ENCODE measurements at places on chromosomes 4 and X.

- no peak for DNase-seq
- H3K4me3 ChIP-seq: no peak overlapping the region
- no peaks in the 10 kb centered on the region for H3K36me3 ChIP-seq
- H3K4me1 ChIP-seq: peaks cover 37% of the 10 kb centered on the region
- no peaks in the 10 kb centered on the region for H3K27me3 ChIP-seq
- H3K27ac ChIP-seq: peak overlapping the region; percentile 59
Measured at GRCh38 chrX:10741003-10741402, 120.6 kb upstream of the MID1 start.

- H3K4me1 ChIP-seq: peaks cover 4% of the 10 kb centered on the region
- no peaks in the 10 kb centered on the region for H3K36me3 ChIP-seq
- H3K27ac ChIP-seq: no peak overlapping the region
- H3K4me3 ChIP-seq: no peak overlapping the region
- no peak for DNase-seq
- no peaks in the 10 kb centered on the region for H3K27me3 ChIP-seq
Measured at GRCh38 chr4:178309890-178310289, 867.7 kb upstream of the AGA start.

DNA sequence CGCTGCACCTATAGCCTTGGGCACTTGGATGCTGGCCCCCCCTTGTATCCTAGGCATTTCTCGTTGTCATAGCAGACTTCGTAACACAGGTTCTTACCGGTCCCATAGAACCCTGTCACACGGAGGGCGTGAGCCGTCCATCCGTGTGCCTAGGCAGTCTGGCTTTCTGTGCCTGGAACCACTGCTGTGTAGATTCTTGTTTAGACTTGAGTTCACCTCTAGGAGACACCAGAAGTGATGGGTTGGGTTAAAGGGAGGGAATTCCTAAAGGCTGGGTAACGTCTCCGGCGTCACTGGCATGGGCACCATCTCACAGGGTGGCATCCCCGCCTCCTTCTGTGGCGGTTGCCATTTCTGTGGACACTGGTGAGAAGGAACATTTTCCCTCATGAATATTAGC lies 13.5 kb upstream of the NKX1-1 start:
- no peak overlapping the region for H3K4me3 ChIP-seq
- H3K4me1 ChIP-seq: no peaks in the 10 kb centered on the region
- H3K27me3 ChIP-seq: peaks cover 87% of the 10 kb centered on the region
- DNase-seq: no peak
- H3K27ac ChIP-seq: no peak overlapping the region

GRCh38 chr4:131613824-131614216 lies 1535.3 kb upstream of the PCDH10 start:
- no peak overlapping the region for H3K4me3 ChIP-seq
- H3K27ac ChIP-seq: no peak overlapping the region
- H3K27me3 ChIP-seq: no peaks in the 10 kb centered on the region
- H3K36me3 ChIP-seq: no peaks in the 10 kb centered on the region

- peaks cover 21% of the 10 kb centered on the region for H3K27me3 ChIP-seq
- peaks cover 7% of the 10 kb centered on the region for H3K4me1 ChIP-seq
- H3K27ac ChIP-seq: no peak overlapping the region
- no peak for DNase-seq
- no peak overlapping the region for H3K4me3 ChIP-seq
- H3K36me3 ChIP-seq: no peaks in the 10 kb centered on the region
Measured at GRCh38 chr4:153764601-153765368, 5.0 kb upstream of the RNF175 start.

- peak overlapping the region; percentile 93 for H3K27ac ChIP-seq
- peaks cover 18% of the 10 kb centered on the region for H3K4me1 ChIP-seq
- peaks cover 38% of the 10 kb centered on the region for H3K36me3 ChIP-seq
- no peaks in the 10 kb centered on the region for H3K27me3 ChIP-seq
- peak; percentile 52 for DNase-seq
- no peak overlapping the region for H3K4me3 ChIP-seq
Measured at GRCh38 chrX:115650916-115651315, 89.9 kb downstream of the PLS3 start.

GRCh38 chr4:38896940-38897339 lies 29.3 kb downstream of the FAM114A1 start:
- no peak for DNase-seq
- H3K4me1 ChIP-seq: no peaks in the 10 kb centered on the region
- H3K36me3 ChIP-seq: peaks cover 52% of the 10 kb centered on the region
- no peak overlapping the region for H3K27ac ChIP-seq

DNA sequence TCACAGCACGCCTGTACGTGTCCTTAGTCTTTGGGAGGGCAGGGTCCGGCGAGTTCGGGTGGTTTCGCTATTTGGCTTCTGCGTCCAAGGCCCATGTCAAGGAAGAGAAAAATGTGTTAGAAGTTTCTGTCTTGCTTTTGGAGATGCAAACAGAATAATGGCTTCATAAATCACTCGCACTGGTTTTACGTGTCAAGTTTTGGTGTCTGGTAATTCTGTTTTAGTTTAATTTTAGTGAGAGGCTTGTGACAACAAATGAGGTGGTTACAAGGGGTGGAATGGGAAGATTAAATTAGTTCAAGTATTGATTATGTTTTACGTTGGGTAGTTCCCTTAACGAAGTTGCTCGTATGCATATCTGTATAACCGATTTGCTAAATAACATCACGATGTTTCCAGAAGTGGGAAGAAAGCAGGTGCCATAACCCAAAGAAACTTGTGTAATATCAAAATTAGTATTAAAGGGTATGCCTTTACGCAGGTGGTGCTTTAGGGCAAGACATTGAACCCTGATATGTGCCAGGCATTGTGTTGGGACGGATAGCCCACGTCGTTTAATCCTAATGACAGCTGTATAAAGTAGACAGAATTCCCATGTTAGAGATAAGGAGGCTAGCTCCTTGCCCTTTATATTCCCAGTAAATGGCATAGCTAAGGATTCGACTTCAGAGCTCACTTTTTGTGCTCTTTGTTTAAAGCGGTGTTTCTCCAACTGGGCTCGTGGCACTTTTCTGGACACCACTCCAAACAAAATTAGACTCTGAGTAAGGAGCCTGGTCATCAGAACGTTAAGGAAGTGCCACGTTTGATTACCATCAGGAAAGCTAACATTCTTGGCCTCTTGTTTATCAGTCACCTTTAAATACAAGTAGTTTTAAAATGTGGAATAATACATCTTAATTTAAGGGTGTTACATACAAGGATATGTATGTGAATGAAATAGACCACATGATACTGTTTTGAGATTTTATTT lies 843 bp downstream of the RPL34 start:
- H3K4me3 ChIP-seq: peak overlapping the region; percentile 95
- DNase-seq: no peak
- peaks cover 37% of the 10 kb centered on the region for H3K36me3 ChIP-seq
- peak overlapping the region; percentile 98 for H3K27ac ChIP-seq
- peaks cover 45% of the 10 kb centered on the region for H3K4me1 ChIP-seq

DNA sequence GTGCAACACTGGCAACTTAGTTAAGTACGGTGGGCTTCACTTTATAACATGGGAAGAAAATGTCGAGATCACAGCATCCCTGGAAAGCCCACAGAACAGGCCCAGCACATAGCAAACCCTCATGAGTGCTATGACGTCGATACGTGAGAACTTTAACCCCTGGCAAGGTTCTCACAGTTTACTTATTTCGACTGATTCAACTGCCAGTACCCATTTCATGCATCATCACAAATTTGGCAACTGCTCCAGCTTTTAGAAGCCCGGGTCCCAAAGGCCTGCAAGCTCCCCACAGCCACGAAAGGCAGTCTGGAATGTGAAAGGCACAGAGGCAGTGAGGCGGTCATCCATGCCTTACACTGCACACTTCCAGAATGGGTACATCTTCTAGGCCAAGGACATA lies 41.2 kb downstream of the RELL1 start:
- no peak for DNase-seq
- H3K27me3 ChIP-seq: no peaks in the 10 kb centered on the region
- no peak overlapping the region for H3K27ac ChIP-seq
- no peak overlapping the region for H3K4me3 ChIP-seq

- H3K36me3 ChIP-seq: no peaks in the 10 kb centered on the region
- H3K4me1 ChIP-seq: peaks cover 3% of the 10 kb centered on the region
- no peak overlapping the region for H3K4me3 ChIP-seq
- H3K27ac ChIP-seq: no peak overlapping the region
- DNase-seq: no peak
Measured at GRCh38 chrX:111164728-111165127, 68.7 kb downstream of the PAK3 start.

- DNase-seq: no peak
- H3K4me3 ChIP-seq: no peak overlapping the region
- H3K4me1 ChIP-seq: no peaks in the 10 kb centered on the region
- H3K27me3 ChIP-seq: no peaks in the 10 kb centered on the region
- no peak overlapping the region for H3K27ac ChIP-seq
Measured at GRCh38 chrX:44002567-44002966, 29.4 kb upstream of the NDP start.

DNA sequence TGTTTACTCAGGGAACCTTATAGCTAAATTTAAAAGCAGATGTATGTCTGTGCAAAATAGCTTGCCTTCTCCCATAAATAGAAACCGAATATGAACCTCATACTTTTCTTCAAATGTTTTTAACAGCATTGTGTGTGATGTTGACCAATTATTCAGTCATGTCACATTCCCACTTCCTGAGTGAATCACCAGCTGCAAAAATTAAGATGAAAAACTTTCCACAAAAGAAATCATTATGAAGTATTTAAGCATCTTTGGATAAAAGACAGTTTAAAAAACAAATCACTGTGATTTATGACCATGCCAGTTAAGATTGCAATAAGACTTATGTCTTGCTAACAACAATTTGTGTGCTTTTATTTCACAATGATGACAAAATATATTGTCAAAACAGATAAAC lies 220.1 kb downstream of the PDGFC start:
- H3K27ac ChIP-seq: no peak overlapping the region
- no peaks in the 10 kb centered on the region for H3K27me3 ChIP-seq
- no peak overlapping the region for H3K4me3 ChIP-seq
- peaks cover 9% of the 10 kb centered on the region for H3K36me3 ChIP-seq
- no peak for DNase-seq

DNA sequence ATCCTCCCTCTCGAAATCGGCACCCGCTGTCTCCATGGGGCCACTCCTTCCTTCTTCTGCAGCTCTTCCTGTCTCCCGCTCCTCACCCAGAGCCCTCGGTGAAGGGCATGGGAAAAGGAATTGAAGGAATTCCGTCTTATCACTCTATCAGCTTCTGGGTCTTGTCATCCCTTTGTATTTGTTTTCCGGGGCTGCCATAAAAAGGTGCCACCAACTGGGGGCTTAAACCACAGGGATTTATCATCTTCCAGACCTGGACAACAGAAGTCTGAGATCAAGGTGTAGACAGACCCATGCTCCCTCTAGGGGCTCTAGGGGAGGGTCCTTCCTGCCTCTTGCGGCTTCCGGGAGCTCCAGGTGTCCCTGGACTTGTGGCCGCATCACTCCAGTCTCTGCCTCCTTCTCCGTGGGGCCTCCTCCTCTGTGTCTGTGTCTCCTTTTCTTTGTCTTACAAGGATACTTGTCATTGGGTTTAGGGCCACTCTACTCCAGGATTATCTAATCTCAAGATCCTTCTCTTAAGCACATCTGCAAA lies 24.0 kb downstream of the CD99 start:
- H3K36me3 ChIP-seq: peaks cover 36% of the 10 kb centered on the region
- peak overlapping the region; percentile 10 for H3K27ac ChIP-seq
- DNase-seq: no peak
- no peak overlapping the region for H3K4me3 ChIP-seq
- H3K27me3 ChIP-seq: no peaks in the 10 kb centered on the region
- peaks cover 7% of the 10 kb centered on the region for H3K4me1 ChIP-seq

DNA sequence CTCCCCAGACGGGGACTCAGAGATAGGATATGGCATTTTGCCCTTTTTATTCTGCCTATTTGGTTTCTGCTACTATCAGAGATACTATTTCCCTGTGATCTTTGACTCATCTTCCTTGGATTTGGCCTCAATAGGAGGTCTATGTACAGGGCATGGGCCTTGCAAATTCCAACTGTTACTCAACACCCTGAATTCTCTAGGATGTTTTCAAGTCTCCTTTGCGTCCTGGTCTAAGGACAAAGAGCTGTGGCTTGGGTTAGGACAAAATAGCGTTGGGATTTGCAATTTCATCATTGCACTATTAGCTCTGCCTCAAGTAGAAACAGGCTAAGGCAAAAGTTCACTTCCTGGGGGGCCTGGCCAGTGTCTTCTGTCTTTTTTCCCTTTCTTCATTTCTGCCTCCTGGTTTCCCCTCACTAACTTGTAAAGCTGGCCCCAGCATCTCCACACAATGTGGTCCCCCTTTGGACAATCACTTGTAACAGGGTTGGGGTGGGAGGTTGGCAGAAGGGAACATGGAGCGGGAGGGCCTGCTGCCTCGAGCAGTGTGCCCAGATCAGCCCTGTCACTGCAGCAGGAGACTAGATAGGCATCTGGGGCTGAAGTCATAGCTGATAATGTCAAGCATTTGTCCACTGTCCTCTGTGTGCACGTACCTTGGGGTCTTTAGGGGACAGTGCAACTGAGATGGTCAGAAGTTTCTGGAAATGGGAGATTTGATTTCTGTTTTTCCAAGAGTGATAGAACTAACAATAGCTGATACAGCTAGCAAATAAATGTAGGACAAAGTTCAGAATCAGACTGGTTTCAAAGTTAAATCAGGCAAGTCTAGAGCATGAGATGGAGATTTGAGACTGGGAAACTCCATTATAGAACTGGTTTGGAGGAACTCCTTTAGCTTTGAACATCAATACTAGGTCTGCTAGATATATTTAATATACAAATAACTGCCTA lies 25.8 kb upstream of the STBD1 start:
- DNase-seq: no peak
- H3K27ac ChIP-seq: no peak overlapping the region
- no peak overlapping the region for H3K4me3 ChIP-seq
- peaks cover 4% of the 10 kb centered on the region for H3K4me1 ChIP-seq
- H3K27me3 ChIP-seq: no peaks in the 10 kb centered on the region

DNA sequence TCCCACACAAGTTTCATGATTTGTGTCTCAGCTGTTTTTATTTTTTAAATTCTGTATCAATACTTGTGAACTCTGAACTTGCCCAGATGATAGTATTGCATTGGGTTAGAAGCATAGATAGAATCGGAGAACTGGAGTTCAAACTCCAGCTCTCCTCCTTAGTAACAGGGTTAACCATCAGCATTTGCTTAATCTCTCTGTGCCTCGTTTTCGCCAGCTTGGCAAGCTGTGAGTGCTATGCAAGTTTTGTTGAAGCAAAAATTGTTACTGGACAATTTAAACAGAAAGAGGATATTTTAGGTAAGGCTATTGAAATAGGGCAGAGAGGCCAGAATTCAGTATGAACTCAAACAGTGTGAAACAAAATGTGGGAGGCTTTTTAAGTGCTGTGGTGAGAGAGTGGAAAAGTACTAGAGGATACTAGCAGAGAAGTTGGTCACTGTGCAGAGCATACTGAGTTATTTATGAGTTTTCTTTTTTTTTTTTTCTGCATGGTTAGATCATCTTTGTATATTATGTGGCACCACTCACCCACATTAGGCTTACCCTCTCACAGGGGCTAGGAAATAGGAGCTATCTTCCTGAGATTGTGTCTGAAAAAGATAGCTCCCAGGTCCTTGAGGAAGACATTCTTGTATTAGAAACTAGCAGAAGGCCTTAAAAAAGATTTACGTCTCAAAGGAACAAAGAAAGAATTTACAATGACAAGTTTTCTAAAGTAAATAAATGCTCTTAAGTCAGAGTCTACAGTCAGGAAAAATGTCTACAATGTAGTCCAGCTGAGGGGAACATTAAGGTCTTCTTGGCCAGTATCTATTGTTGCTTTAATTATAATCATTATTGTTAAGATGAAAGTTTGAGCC lies 1126.6 kb downstream of the FAT4 start:
- no peaks in the 10 kb centered on the region for H3K27me3 ChIP-seq
- no peak overlapping the region for H3K4me3 ChIP-seq
- H3K27ac ChIP-seq: peak overlapping the region; percentile 73
- DNase-seq: no peak
- H3K36me3 ChIP-seq: no peaks in the 10 kb centered on the region

Measured in mesothelial cell of epicardium (in vitro differentiated cells).